ENCODE measurements at places on chromosomes 2 and 18.

DNA sequence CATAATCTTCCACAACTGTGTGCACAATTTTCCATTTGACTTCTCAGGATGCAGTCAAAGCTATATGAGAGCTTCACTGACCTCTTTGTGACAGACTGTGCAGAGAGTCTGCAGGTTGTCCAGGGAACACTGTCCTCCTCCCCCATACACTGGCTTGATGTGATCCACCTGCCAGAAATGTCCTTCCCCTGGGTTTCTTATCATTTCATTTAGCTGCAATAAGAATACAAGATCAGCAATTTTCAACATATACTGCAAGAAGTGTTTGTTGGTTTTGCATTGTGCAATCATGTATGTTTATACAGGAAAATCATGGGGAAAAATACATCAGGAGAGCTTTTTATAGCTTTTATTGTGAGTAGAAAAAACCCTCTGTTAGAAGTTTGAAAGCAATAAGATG is 150.7 kb downstream of the RAB3GAP1 start:
- DNase-seq, result no peak

DNA sequence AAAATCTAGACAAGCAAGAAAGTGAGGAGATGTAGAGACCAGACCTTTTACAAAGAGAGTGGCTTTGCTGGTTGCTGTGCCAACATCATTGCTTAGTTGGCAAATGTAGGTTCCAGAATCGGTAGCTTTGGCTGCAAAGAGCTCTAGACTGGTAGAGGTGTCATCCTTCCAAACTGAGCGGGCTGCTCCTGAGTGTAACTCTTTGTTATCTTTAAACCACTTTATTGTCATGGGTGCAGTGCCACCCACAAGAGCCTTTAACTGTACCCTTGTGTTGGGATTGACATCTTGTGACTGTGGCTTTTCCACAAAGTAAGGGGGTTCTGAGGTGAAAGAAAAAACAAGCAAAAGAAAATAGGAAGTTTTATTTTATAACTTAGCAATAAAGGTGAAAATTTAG is 77.2 kb downstream of the TTN start:
- no peak for DNase-seq

GRCh38 chr2:200635251-200635650 is 49.4 kb downstream of the AOX1 start:
- DNase-seq, result no peak

- DNase-seq, result no peak
These were observed 456.5 kb upstream of the CWC22 start for GRCh38 chr2:180463608-180464007.

- no peak for DNase-seq
These were observed 86.7 kb upstream of the B3GNT7 start for GRCh38 chr2:231308631-231309428.

GRCh38 chr2:128585706-128586105 is 267.0 kb upstream of the HS6ST1 start:
- no peak for DNase-seq

GRCh38 chr2:226031647-226032501 is 632.4 kb downstream of the NYAP2 start:
- no peak for DNase-seq

GRCh38 chr2:216884347-216884746 is 24.5 kb upstream of the TNP1 start:
- DNase-seq, result no peak

GRCh38 chr2:195695002-195695631 is 38.1 kb downstream of the SLC39A10 start:
- DNase-seq, result no peak

- no peak for DNase-seq
These were observed 426.0 kb downstream of the MBD2 start for GRCh38 chr18:53798516-53798915.

DNA sequence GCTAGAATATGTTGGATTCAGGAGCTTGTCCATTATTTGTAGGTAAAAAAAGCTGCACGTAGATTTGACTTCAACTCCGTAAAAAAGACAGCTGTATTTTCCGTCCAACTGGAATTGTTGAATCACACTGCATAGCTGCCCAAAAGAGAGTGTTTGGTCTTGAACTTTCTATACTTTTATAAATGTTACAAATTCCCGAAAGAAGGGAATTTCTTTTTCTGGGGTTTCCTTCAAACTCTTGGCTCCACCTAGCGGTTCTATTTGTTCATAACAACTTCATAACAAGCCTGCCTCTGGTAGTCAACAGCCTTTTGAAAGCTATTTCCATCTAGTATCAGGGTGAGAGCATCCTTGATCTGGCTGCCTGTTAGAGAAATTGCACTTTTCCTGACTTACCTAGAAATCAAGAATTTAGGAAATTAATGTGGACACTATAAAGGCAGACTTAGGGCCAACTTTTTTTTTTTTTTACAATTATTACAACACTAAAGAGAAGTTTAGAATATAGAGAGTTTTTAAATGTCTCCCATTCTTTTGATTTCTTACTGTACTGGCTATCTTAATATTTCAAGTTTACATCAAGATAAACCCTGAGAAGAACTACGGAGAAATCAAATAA is 48.1 kb downstream of the TMEM185B start:
- no peak for DNase-seq

Measured in stimulated activated CD8-positive, alpha-beta memory T cell treated with anti-CD3 and anti-CD28 coated beads, Interleukin-4, amount 100 ng/mL, for 4 hours (primary cell).